8988T (cell line): ENCODE measurements at places on chromosomes 16 and 17.
A peak's percentile ranks its signal among the peaks of the same experiment; 100 is the strongest.

DNA sequence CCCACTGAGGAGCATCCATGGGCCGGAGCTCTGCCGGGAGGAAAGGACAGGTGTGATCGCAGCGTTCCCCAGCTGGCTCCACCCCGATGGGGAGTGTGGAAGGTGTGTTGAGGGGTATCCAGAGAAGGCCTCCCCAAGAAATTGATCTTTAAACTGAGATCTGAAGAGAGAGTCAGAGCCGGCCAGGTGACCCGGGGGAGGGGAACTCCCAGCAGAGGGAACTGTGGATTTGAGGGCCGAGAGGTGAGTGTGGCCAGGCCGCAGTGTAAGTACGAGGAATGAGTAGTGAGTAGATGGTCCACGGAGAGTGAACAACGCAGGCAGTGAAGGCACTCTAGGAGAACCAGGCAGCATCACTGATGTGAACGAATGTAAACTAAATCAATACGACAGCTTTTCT lies 80.2 kb downstream of the RPTOR start:
- DNase-seq, result no peak

GRCh38 chr16:86626966-86627365 lies 48.6 kb downstream of the FOXL1 start:
- DNase-seq, result no peak

GRCh38 chr17:50277357-50277754 lies 3.1 kb downstream of the TMEM92 start:
- no peak for DNase-seq

GRCh38 chr16:66367968-66368891 lies 1.7 kb downstream of the CDH5 start:
- no peak for DNase-seq

GRCh38 chr16:30485818-30486436 lies 13.4 kb downstream of the ITGAL start:
- no peak for DNase-seq

- no peak for DNase-seq
Observed at GRCh38 chr16:88019821-88020515, 68.7 kb downstream of the BANP start.

- DNase-seq, result no peak
Observed at GRCh38 chr17:50501054-50501453, 7.2 kb upstream of the MYCBPAP start.

GRCh38 chr17:79393358-79394052 lies 217.3 kb downstream of the RBFOX3 start:
- peak; percentile 86 for DNase-seq
